ENCODE measurements at places on chromosomes 5 and 9.

- DNase-seq, result no peak
Observed at GRCh38 chr5:137214446-137215189, 284.5 kb downstream of the SPOCK1 start.

- no peak for DNase-seq
Observed at GRCh38 chr5:4576161-4576748, 563.9 kb upstream of the ADAMTS16 start.

- no peak for DNase-seq
Observed at GRCh38 chr9:91212596-91213243, 149.0 kb downstream of the AUH start.

GRCh38 chr5:180875860-180876426 is 14.9 kb upstream of the ZFP62 start:
- DNase-seq, result no peak

DNA sequence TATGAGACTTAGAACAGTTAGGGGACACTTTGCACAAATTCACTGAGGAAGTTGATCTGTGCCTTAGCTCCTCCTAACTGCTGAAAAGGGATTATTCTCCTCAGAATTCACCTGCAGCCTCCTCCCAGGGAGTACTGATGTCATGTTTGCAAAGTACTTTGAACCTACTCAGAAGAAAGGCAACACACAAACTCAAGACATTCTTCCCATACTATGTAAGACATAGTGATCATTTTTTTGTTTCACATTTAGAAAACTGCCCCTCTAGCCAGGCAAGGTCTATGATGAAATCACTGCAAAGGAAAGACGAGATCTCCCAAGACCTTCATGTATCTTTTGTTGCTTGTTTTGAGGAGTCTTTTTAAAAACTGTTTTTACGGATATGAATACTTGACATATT is 10.6 kb upstream of the VLDLR start:
- DNase-seq, result no peak

GRCh38 chr5:96975656-96976055 is 39.8 kb downstream of the LNPEP start:
- no peak for DNase-seq

GRCh38 chr5:150847334-150847695 is 994 bp downstream of the IRGM start:
- DNase-seq, result no peak

GRCh38 chr5:94545870-94546625 is 72.4 kb downstream of the KIAA0825 start:
- no peak for DNase-seq

- DNase-seq, result peak; percentile 35
Observed at GRCh38 chr9:131178382-131178781, 53.0 kb downstream of the NUP214 start.

- no peak for DNase-seq
Observed at GRCh38 chr5:169302491-169303118, 1.7 kb upstream of the SLIT3 start.

DNA sequence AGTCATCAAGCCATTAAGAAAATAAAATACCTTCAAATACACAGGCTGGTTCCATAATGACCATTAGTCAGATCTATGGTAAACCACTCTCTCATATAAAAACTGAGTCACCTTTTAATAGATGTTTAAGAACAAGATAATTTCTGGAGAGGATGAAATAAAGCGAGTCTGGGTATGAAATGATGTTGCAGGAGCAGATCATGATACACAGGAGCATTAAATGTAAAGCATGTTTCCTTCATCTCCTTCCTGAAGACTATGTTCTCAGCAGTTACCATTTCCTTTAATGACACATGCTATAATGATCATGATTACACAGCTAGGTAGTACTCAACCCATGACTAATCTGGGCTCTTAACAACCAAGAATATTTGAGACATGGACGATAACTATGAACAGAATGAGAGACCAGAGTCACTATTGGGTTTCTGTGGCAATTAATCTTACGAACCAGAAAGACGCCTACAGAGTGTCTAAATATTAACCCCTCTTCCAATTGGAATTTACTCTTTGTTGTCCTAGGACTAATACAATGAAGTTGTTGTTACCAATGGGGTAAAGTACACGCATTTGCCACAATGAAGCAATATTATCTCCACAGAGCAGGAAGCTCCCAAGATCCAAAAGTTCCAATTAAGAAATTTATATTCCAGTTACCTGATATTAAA is 105.6 kb downstream of the NR6A1 start:
- no peak for DNase-seq

Measured in stimulated activated CD8-positive, alpha-beta memory T cell treated with anti-CD3 and anti-CD28 coated beads, Interleukin-4, amount 100 ng/mL, for 4 hours (primary cell).